ENCODE measurements at places on chromosomes 5 and 9. TPM values are rescaled to one million over a fixed set of nuclear protein-coding genes. Genes with fewer than 3 reads are reported as not detected.

The PTGES gene
- 8.9 TPM for total RNA-seq

The UAP1L1 gene
- 12.7 TPM for total RNA-seq

GRCh38 chr5:33891788-33892619 is at the start of gene ADAMTS12:
Gene ADAMTS12, minus strand, starts transcription at chr5:33891990. Its CDS starts 134 bp downstream, at chr5:33891856.
- H3K27ac ChIP-seq: no peak within 1 kb of the TSS
- H3K27me3 ChIP-seq: no peaks in the 10 kb centered on the region
- peak within 1 kb of the TSS; percentile 57 for H3K4me3 ChIP-seq
- H3K4me1 ChIP-seq: peaks cover 7% of the 10 kb centered on the region

GRCh38 chr5:38265546-38266179 is 7.3 kb downstream of the EGFLAM start:
- H3K27ac ChIP-seq: no peak overlapping the region
- DNase-seq: peak; percentile 83
- no peaks in the 10 kb centered on the region for H3K36me3 ChIP-seq
- no peak overlapping the region for H3K4me3 ChIP-seq
- no peaks in the 10 kb centered on the region for H3K4me1 ChIP-seq

The PCDHB5 gene
- 7.5 TPM for total RNA-seq

Measured in kidney (tissue), 22 donors.